ENCODE measurements at places on chromosomes 12 and 14. TPM values are rescaled to one million over a fixed set of nuclear protein-coding genes. Genes with fewer than 3 reads are reported as not detected.
A peak's percentile ranks its signal among the peaks of the same experiment; 100 is the strongest.

DEPDC4 gene
- 3.7 TPM for total RNA-seq

GRCh38 chr12:116325336-116325664 is 47.8 kb upstream of the MED13L start:
- peak; percentile 41 for DNase-seq

DNA sequence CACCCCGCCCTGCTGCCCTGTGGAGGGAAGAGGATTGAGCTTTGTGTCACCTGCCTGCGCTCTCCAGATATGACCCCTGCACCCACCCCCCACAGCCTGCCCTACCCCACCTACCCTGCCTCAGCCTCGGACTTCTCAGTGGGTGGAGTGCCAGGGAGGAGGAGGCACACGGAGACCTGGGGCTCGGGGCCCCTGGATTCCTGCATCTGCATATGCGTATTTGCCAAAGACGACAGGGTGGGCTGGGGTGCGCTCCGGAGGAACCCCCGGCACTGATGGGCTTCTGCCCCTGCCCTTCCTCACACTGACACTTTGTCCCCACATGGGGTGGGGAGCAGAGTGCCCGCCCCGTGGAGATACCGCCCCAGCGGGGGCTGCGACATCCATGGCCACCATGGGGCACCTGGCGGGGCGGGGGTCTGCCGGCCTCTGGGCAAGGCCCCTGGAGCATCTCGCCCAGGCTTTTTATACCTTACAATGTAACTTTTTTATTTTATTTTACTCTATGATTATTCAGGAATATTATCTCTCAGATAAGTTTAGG is 206.0 kb downstream of the TSPAN9 start:
- no peak for DNase-seq

GRCh38 chr12:26524862-26525465 is 308.0 kb downstream of the ITPR2 start:
- peak; percentile 25 for DNase-seq

DNA sequence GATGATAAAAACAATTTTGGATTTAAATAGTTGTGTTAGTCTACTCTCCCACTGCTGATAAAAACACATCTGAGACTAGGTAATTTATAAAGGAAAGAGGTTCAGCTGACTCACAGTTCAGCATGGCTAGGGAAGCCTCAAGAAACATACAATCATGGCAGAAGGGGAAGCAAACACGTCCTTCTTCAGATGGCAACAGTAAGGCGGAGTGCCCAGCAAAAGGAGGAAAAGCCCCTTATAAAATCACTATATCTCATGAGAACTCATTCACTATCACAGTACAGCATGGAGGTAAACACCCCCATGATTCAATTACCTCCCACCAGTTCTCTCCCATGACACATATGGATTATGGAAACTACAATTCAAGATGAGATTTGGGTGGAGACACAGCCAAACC is 632.1 kb downstream of the SLC16A7 start:
- DNase-seq, result no peak

- DNase-seq, result no peak
These were observed 89.9 kb downstream of the BICD1 start for GRCh38 chr12:32196250-32197198.

HSPA2 gene
- total RNA-seq, result 3.6 TPM

GRCh38 chr12:68587448-68587873 is 23.2 kb upstream of the RAP1B start:
- peak; percentile 79 for DNase-seq

APOLD1 gene
- 6.3 TPM for total RNA-seq

Measured in activated CD8-positive, alpha-beta T cell treated with anti-CD3 and anti-CD28 coated beads for 36 hours (primary cell).